ENCODE measurements at places on chromosomes 7 and 10. TPM values are rescaled to one million over a fixed set of nuclear protein-coding genes. Genes with fewer than 3 reads are reported as not detected.

- H3K4me1 ChIP-seq, result peaks cover 8% of the 10 kb centered on the region
- no peaks in the 10 kb centered on the region for H3K27me3 ChIP-seq
Measured at GRCh38 chr7:135409845-135410542, 99.9 kb downstream of the CNOT4 start.

GRCh38 chr10:47277352-47278151 is 22.4 kb upstream of the GDF10 start:
- H3K27me3 ChIP-seq, result no peaks in the 10 kb centered on the region
- DNase-seq, result peak; percentile 73
- peak overlapping the region; percentile 16 for H3K27ac ChIP-seq
- H3K4me3 ChIP-seq, result peak overlapping the region; percentile 17

DNA sequence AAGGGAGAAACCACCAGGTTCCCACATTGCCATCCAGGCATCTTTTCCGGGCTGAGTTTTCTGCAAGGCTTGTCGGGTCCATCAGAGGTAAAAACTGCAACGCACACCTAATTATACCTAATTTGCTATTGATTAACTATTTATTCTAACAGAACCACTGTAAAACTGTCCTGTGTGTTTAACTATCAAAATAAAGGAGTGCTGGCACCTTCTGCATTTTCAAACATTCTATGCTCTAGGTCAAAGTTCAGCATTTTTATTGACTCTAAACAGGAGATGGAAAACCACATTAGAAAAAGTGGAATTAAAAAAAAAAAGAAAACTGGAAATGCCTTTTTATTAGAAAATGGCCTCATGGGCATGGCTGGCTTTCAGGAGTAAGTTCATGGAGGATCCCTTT is 82.0 kb downstream of the ADARB2 start:
- no peaks in the 10 kb centered on the region for H3K4me1 ChIP-seq
- H3K27me3 ChIP-seq, result peaks cover 4% of the 10 kb centered on the region
- H3K36me3 ChIP-seq, result no peaks in the 10 kb centered on the region
- no peak overlapping the region for H3K27ac ChIP-seq
- no peak overlapping the region for H3K4me3 ChIP-seq
- DNase-seq, result no peak

DNA sequence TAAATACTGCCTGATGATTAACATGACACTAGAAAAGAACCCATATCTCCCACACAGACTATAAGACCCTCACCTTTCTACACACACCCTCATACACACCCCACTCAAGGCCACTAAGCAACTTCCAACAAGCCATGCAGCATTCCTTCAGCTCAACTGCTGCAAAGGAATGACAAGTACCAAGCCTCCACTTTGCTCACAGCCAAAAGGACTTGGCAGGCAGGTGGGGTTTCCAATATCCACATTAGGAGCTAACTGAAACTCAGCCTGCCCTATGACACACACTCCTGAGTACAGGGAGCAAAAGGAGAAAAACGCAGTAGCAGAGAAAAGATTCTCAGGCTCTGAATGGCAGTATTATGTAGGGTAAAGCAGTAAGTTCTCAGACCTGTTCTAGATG is 13.4 kb downstream of the USP54 start:
- no peak for DNase-seq
- no peaks in the 10 kb centered on the region for H3K27me3 ChIP-seq
- no peaks in the 10 kb centered on the region for H3K36me3 ChIP-seq
- no peak overlapping the region for H3K27ac ChIP-seq
- H3K4me3 ChIP-seq, result no peak overlapping the region
- no peaks in the 10 kb centered on the region for H3K4me1 ChIP-seq

Gene ZNF467
- 0.41 TPM for total RNA-seq

DNA sequence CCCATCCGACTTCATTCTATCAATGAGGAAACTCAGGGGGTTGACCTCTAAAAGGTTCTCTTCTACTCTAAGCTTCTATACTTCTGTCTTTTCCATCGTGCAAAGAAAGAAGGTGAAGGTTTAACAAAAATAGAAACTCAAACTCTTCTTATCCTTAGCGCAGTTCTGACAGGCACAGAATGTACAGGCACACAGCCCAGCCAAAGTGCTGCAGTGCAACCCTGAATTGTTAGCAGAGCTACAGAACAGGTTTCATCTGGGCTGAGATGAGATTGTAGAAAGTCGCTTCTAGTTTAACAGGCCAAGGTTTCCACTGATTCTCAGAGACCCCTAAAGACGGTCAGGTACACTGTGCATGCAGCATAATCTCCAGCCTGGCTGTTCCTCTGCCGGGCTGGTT is 79.3 kb upstream of the AFAP1L2 start:
- no peaks in the 10 kb centered on the region for H3K27me3 ChIP-seq
- H3K27ac ChIP-seq, result no peak overlapping the region
- H3K36me3 ChIP-seq, result peaks cover 25% of the 10 kb centered on the region
- peaks cover 50% of the 10 kb centered on the region for H3K4me1 ChIP-seq

Gene NEUROD6
- total RNA-seq, result not detected

GRCh38 chr7:112594397-112594796 is 113.6 kb downstream of the LSMEM1 start:
- no peaks in the 10 kb centered on the region for H3K36me3 ChIP-seq
- DNase-seq, result no peak
- no peaks in the 10 kb centered on the region for H3K4me1 ChIP-seq
- no peak overlapping the region for H3K27ac ChIP-seq

Gene PAOX
- total RNA-seq, result 8.8 TPM

Gene TSPAN14
- total RNA-seq, result 51.8 TPM

Gene MYL7
- total RNA-seq, result not detected

DNA sequence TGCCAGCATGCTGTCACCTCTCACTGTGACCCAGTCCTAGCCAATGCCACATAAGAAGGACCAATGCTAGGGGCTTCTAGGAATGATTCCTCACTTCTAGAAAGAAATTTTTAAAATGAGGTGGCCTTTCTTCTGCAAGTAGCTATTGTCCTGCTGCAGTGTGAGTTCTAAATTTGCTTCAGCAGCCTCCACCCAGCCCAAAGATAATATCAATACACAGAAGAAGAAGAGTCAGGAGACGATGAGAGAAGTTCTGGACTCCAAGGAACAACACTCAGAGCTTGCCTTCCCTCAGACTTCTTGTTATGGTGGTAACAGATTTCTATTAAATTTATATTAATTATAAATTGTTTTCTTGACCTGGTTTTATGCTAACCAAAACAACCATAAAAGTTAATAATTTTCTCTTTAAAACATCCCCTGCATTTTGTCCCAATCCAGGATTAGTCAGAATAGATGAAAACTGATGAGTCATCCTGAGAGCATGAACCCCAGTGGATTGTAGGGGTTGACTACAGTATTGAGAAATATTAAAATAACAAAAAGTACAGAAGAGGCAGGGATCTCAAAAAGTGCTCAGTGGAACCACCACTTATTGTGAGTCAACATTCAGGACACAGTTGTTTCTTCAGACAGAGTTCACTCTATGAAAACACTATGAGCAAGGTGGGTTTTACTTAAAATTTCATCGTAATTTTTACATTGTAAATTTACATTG is 29.6 kb upstream of the AKR1C2 start:
- no peaks in the 10 kb centered on the region for H3K36me3 ChIP-seq
- H3K27me3 ChIP-seq, result peaks cover 7% of the 10 kb centered on the region
- H3K4me3 ChIP-seq, result no peak overlapping the region
- no peaks in the 10 kb centered on the region for H3K4me1 ChIP-seq
- DNase-seq, result no peak
- no peak overlapping the region for H3K27ac ChIP-seq

- H3K4me3 ChIP-seq, result no peak overlapping the region
- no peak overlapping the region for H3K27ac ChIP-seq
- DNase-seq, result no peak
- H3K4me1 ChIP-seq, result no peaks in the 10 kb centered on the region
- no peaks in the 10 kb centered on the region for H3K36me3 ChIP-seq
Measured at GRCh38 chr10:122531939-122532338, 28.6 kb upstream of the DMBT1 start.

DNA sequence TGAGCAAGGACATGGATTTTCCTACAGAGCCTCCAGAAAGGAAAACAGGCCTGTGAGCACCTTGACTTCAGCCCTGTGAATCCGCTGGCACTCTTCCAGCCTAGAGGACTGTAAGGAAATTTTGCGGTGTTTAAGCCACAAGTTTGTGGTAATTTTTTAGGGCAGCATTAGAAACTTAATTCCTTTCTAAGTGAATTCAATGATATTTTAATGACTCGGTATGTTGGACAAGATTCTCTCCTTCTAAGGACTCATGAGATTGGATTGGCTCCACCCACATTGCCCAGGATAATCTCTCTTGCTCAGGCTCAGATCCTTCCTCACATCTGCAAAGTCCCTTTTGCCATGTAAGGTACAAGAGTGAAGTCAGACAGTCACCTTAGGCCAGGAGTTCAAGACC is 4.5 kb downstream of the LYZL2 start:
- H3K4me3 ChIP-seq, result no peak overlapping the region
- DNase-seq, result no peak
- peaks cover 5% of the 10 kb centered on the region for H3K4me1 ChIP-seq
- peaks cover 2% of the 10 kb centered on the region for H3K27me3 ChIP-seq
- no peaks in the 10 kb centered on the region for H3K36me3 ChIP-seq

Gene OPALIN
- not detected for total RNA-seq

DNA sequence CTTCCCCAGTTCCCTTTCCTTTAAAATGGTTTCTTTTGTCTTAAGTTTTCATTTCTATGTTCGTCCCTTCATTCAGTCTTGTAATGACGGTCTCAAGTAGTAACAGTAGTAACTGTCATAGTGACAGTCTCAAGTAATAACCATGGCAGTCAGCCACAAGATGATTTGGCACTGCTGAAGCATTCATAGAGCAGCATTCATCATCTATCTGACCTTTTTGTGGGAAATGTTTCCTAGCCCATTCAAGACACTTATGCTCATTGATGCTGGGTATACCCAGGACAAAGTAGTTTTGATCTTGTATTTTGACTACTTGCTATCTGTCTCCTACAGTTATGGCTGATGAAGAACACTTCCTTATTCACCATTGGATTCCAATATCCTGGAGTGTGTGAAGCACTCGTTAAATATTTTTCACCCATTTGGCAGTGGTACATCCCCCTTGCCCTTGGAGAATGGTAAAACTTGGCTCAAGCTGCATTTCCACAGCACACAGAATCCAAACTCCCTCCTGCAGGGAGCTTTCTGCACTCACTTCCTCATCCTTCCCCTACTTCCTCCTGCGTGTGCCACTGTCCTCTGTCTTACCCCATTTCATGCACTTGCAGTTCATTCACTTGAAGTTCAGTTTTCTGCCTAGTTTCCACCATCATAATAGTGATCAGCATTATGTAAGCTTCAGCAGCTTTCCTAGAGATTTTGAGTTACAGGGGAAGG is 19.0 kb downstream of the GIMAP4 start:
- no peaks in the 10 kb centered on the region for H3K27me3 ChIP-seq
- peaks cover 54% of the 10 kb centered on the region for H3K4me1 ChIP-seq
- peak overlapping the region; percentile 84 for H3K27ac ChIP-seq
- H3K4me3 ChIP-seq, result peak overlapping the region; percentile 28

GRCh38 chr7:151209588-151209987 is 700 bp downstream of the H2BK1 start:
- peaks cover 26% of the 10 kb centered on the region for H3K4me1 ChIP-seq
- DNase-seq, result no peak
- H3K27ac ChIP-seq, result no peak overlapping the region
- H3K36me3 ChIP-seq, result peaks cover 14% of the 10 kb centered on the region
- no peaks in the 10 kb centered on the region for H3K27me3 ChIP-seq

Gene ELOVL3
- total RNA-seq, result 0.21 TPM

DNA sequence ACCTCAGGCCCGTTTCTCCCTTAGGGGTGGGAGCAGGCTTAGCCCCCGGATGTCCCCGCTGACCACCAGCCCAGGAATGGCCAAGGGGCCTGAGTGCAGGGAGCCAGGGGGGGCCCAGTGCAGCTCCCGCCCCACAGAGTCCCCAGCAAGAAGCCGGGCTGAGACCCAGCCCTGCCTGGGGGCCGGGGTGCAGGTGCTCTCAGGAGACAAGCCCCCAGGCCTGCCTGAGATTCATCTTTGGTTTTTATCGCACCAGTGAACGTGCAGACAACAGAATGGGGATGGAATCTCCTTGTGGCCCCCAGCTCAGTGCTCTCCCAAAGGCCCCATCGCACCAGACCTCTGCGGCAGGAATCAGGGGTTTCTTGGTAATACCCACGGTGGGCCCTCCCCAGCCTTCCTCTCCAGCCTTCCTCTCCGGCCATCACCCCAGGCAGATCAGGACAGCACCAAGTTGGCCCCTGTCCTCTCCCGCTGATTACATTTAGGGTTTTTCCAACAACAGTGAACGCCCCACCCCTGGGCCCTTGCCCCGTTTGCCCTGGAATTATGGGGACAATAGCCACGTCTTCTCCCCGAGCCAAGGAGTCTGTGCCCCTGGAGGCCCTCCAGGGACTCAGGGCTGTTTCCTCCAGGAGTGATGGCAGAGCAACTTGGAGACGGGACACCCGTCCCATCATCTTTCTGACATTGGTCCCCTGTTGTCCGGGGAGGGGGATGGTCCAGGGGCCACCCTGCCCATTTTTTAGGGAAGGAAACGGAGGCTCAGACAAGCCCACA is 22.4 kb downstream of the ADAP1 start:
- H3K36me3 ChIP-seq, result peaks cover 5% of the 10 kb centered on the region
- H3K4me1 ChIP-seq, result peaks cover 26% of the 10 kb centered on the region
- no peak overlapping the region for H3K4me3 ChIP-seq
- no peak overlapping the region for H3K27ac ChIP-seq

Gene TAF3
- 12.3 TPM for total RNA-seq

GRCh38 chr10:122051609-122052385 is 62.8 kb downstream of the TACC2 start:
- no peaks in the 10 kb centered on the region for H3K36me3 ChIP-seq
- peaks cover 4% of the 10 kb centered on the region for H3K27me3 ChIP-seq
- no peak overlapping the region for H3K27ac ChIP-seq
- H3K4me3 ChIP-seq, result no peak overlapping the region

Gene ACBD7
- total RNA-seq, result 1.7 TPM

DNA sequence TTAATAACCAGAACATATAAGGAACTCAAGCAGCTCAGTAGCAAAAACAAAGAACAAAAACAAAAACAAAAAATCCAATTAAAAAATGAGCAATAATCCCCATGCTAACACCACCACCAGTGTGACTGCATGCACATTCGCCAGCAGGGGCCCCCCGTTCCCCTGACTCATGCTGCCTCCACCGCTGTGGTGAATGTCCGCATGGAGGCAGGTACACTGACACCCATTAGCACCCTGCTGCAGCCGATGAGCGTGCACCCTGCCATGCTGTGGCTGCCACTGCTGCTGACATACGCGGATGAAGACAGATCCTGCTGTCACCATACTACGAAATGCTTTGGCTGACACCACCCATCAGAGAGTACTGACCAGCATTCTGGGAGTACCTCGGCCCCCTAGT is 321.6 kb upstream of the LRRTM3 start:
- no peaks in the 10 kb centered on the region for H3K4me1 ChIP-seq
- no peaks in the 10 kb centered on the region for H3K36me3 ChIP-seq
- DNase-seq, result no peak
- H3K4me3 ChIP-seq, result no peak overlapping the region
- no peak overlapping the region for H3K27ac ChIP-seq

DNA sequence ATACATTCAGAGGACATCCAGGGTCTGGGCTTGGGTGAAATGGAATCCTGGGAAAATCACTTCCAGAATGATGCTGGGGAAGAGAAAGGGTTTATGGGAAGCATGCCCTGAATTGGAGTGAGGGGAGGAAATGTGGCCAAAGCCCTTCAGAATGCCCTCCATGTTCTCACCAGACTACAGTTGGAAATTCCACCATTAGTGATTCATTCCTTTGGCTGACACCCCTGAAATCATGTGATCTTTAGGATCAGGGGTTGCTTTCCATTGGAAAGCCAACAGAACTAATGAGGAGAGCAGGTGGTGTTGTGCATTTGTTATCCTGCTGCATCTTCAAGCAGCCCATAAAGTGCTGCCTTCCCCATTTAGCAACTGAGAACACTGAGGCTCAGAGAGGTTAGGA is 20.8 kb upstream of the RADIL start:
- H3K4me3 ChIP-seq, result no peak overlapping the region
- H3K27ac ChIP-seq, result no peak overlapping the region
- DNase-seq, result no peak
- H3K36me3 ChIP-seq, result no peaks in the 10 kb centered on the region
- H3K27me3 ChIP-seq, result peaks cover 13% of the 10 kb centered on the region

Measured in activated CD4-positive, alpha-beta memory T cell treated with anti-CD3 and anti-CD28 coated beads for 36 hours (primary cell).